Activated naive CD4-positive, alpha-beta T cell treated with anti-CD3 and anti-CD28 coated beads, Interleukin-2, amount 50 U/mL, for 16 hours (primary cell): ENCODE measurements at places on chromosomes 4 and X.

GRCh38 chrX:13028871-13029636 lies 15.4 kb downstream of the FAM9C start:
- no peak for DNase-seq

GRCh38 chr4:17552427-17552826 lies 24.6 kb upstream of the LAP3 start:
- DNase-seq, result no peak

GRCh38 chr4:7260569-7260968 lies 68.2 kb downstream of the SORCS2 start:
- DNase-seq, result no peak

- DNase-seq, result no peak
These were observed 129.4 kb upstream of the ARSJ start for GRCh38 chr4:114108869-114109268.

GRCh38 chr4:57774171-57774570 lies 664.0 kb upstream of the IGFBP7 start:
- DNase-seq, result no peak

- no peak for DNase-seq
These were observed 158.6 kb upstream of the FAT1 start for GRCh38 chr4:186882293-186882692.

DNA sequence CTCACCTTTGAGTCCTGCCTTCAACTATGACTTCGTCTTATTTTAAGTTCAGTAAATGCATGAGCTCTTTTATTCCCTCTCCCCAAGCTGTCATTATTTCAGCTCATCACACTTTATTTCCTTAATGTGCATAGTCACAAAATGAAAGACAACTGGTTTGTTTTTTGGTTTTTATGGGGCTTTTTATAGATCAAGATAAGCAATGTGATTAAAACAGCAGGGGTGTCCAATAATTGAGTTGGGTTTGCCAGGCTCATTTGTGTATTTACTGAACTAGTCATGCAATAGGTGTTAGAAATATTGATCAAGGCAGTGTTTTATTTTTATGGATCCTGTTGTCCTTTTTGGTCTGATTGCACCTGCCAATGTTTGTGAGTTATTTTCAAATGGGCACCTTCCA lies 102.2 kb downstream of the FRMPD4 start:
- DNase-seq, result no peak
